Activated CD4-positive, CD25-positive, alpha-beta regulatory T cell (primary cell): ENCODE measurements at places on chromosomes 11 and 22.

- DNase-seq: no peak
Measured at GRCh38 chr22:29116397-29117123, 43.7 kb downstream of the KREMEN1 start.

DNA sequence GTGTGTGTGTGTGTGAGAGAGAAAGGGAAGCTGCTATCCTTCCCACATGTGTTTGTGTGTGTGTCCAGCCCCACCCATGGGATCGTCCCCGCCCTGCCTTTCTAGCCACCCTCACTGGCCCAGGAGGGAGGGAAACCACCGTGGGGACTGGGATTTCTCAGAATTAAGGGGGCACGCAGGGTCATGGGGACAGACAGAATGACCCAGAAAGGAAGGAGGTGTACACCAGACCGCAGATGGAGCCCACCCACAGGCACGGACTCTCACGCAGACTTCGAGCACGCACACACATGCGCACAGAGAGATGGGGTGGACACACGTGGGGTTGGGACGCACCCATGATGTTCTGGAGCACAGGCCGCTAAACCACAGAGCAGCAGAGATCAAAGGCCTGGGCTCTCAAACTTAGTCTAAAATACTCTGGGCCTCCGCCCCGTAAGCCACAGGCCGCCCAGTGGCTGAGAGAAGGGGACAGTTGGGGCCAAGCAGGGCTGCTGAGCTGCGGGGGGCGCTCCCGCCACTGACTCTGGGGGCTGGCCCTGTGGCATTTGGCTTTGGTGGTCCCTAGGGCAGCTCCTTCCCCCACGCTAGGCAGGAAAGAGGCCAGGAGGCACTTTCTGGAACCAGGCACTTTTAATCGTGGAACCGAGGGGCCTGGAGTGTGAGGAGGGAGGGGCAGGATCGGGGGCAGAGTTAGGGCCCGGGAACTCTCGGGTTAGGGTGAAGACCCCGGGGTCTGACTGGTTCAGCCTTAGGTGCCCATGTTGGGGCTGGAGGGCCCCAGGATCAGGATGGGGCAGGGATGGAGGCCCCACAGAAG lies 1.5 kb downstream of the IFITM5 start:
- DNase-seq: no peak

DNA sequence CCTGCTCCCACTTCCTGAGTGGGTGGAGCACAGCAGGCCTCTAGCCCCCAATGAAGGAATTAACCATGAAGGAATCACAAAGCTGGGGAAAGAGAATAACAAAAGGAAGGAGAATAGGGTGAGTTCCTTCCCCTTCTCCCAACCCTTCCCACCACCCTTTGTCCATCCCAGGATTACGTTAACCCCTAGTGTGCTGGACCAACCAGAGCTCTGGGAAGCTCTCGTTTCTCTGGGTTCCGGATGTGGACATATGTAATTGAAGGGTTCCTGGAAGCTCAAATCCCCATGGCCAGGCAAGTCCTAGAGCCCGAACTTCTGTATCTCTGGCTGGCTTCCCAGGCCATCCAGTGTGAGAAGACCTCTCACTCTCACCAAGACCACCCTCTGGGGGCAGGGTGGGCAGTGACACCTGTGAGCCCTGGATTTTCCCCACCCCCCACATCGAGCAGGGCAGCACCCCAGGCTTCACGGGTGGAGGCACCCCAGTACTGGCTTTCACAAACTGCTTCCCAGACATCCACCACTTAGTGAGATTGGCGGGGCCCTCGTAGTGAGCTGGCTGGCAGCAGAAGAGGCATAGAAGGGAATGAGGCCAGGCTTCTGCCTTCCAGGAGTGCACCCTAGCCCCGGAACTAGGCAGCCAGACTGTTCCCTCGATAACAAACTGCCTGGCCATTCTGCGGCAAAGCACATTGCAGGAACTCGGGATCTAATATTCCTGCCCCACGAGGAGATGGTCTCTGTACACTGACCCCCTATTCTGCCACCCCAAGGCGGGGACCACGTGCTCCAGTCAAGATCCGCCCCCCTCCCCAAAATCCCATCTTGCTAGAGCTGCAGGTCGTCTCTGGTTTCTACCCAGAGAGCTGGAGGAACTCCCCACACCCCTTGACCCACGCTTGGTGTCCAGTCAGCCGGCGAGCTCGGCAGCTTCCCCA lies 2.1 kb downstream of the NECTIN1 start:
- DNase-seq: no peak

DNA sequence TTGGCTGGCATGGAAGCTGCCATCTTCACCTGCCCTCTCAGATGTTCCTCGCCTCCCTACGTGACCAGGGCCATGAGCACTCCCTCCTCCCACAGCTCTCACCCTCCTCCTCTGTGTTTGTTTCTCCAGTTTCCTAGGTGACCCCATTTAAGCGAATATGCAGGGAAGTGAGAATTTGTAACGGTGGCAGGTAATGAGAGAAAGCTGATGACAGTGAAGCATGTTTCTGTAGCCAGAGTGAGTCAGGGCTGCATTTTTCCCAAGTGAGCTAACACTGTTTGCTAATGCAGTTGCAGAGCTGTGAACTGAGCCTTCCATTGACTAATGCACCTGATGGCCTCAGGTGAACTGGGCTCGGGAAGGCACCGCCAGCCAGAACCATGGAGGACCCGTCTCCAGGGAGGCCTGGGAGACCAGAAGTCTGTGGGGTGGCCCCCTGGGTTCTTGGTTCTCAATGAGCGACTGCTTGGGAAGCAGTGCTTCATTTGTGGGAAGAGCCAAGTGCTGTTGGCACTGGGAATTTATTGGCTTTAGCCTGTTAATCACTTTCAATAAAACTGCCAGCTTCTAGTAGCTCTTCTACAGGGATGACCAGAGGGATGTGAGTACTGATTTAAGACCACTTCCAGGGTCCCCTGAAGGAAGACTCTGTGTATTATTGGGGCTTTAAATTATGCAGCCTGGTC lies 64.5 kb downstream of the BARX2 start:
- DNase-seq: no peak

DNA sequence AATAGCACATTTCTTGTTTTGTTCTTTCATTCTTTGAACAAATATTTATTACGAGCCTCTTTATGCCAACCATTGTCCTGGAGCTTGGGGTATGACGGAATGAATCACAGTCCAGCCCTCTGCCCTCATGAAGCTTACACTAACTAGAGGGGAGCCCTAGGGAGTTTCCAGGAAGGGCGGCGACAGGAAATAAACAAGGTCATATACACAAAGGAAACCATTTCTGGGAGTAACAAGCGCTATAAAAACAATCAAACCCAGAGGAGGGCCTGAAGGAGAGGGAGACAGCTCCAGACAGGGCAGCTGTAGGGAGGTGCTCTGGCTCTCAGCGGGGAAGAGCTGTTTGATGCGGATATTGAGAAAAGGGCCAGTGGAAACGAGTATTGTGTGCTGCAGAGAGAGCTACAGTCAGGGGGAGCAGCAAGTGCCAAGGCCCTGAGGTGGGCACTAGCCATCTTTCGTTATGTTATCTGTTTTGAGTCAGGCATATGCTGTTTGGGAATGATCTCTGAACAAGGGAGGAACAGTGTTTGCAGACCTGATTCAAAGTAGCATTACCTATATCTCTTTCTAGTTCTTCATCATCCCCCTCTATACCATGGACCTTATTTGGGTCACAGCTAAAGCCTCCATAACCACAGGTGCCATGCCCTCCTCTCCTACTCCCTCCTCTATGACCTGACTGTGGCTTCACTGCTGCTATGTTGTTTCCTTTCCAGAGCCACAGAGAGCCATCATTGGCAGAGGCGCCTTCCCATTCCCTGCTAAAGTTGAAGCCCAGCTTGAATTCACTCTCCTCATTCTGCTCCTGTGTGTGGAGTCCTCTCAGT lies 15.3 kb upstream of the ZBTB16 start:
- no peak for DNase-seq

DNA sequence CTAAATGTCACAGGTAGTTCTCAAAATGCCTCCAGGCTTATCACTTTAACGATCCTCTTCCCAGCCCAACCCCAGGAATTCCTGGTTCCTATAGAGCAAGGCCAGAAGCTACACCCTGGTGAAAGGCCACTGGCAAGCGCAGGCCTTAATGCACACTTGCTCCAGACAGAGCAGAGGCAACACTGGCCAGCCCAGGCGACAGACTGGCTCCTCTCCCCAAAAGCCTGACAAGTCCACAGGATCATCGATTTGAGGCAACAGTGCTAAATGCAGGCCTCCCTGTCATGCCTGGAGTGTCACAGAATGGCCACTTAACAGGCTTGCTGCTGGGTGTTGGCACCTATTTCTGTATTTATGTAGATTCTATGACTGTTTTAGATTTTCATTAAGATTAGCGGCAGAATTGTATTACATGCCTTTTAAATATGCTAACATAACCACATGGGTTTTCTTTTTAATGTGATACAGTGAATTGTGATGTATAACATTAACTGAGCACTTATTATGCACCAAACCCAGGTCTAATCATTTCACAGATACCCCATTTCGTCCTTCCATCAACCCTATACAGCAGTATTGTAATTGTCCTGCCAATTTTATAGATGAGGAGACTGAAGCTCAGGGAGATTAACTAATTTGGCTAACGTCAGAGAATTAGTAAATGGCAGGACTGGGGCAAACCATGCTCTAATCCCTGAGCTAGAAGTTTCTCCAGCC lies 38.6 kb downstream of the PACSIN2 start:
- no peak for DNase-seq

- DNase-seq: no peak
Measured at GRCh38 chr22:29772170-29772641, 5.0 kb downstream of the UQCR10 start.

GRCh38 chr22:17922925-17923903 lies 101.1 kb downstream of the MICAL3 start:
- no peak for DNase-seq

- DNase-seq: no peak
Measured at GRCh38 chr11:109971184-109971523, 122.0 kb upstream of the ZC3H12C start.

- no peak for DNase-seq
Measured at GRCh38 chr11:64724863-64725532, 2.0 kb upstream of the NRXN2 start.

DNA sequence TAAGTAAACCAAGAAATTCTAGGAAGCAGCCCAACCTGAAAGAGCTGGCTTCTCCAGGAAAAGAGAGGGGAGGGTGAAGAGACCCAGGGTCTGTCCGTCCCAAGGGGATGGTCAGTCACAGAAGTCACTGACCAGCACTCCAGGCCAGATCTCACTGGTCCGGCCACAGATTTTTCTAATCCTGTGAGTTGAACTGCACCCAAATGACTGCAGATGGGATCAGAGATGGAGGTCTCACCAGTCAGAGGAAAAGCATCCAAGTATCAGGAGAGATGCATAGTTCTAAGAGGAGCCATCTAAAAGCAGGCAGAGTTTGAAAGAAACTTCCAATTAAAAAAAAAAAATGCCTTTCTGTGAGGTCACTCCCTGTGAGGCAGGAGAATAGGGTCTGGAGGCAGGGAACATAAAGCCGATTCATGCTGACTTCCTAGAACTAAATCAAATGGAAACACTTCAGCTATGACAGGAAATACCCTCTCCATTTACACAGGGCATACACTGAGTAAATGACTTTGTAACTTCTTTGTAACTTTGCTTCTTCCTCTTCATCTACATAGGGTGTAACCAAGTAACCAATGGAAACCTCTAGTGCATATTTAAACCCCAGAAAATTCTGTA lies 144.5 kb downstream of the CCDC34 start:
- no peak for DNase-seq

- no peak for DNase-seq
Measured at GRCh38 chr11:131095511-131096185, 179.4 kb upstream of the SNX19 start.

GRCh38 chr11:71114124-71114851 lies 138.1 kb downstream of the SHANK2 start:
- no peak for DNase-seq

GRCh38 chr22:37547251-37547741 lies 13.0 kb upstream of the CDC42EP1 start:
- DNase-seq: no peak

DNA sequence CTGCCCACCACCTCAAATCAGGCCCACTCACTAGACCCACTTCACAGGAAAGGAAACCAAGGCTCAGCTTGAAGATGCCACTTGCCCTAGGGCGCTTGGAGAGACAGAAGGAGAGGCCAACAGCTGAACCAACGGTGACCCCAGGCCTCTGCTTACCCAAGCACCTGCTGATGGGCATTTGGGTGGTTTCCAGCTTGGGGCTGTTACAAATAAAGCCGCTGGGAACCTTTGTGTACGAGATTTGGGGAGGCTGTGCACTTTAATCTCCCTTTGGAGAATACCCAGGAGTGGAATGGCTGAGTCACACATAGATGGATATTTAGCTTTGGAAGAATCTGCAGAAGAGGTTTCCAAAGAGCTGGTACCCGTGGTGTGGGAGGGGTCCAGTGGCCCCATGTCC lies 50.9 kb upstream of the LINC01488 start:
- no peak for DNase-seq

GRCh38 chr22:44304354-44304753 lies 8.4 kb downstream of the SHISAL1 start:
- DNase-seq: no peak

GRCh38 chr22:48724899-48725298 lies 1102.8 kb downstream of the BRD1 start:
- DNase-seq: no peak

- no peak for DNase-seq
Measured at GRCh38 chr11:35501776-35502175, 23.6 kb downstream of the PAMR1 start.

- DNase-seq: no peak
Measured at GRCh38 chr11:77107950-77108349, 5.3 kb downstream of the OMP start.

DNA sequence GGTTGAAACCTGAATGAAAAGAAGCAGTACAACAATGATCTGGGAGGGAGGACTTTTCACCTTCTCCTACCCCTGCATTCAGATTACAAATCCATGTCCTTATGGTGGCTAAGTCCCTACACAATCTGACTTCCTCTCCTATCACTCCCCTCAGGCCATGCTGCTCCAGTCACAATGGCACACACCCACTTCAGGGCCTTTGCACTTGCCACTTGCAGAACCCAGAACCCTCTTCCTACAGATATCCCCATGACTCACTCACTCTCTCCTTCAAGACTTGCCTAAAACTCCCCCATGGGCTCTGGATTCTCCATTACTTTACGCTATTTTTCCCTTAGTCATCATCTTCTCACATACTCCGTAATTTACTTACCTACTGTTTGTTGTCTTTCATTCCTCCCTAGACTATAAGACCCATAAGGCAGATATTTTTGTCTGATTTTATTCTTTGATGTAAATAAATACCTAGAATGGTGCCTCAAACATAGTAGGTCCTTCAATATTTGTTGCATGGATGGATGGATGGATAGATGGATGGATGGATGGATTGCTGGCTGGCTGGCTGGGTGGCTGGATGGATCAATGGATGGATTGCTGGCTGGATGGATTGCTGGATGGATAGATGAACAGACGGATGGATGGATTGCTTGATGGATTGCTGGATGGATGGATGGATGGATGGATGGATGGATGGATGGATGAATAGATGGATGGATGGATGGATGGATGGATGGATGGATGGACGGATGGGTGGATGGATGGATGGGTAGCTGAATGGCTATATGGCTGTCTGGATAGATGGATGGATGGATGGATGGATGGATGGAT lies 94.7 kb upstream of the NAV2 start:
- DNase-seq: no peak

GRCh38 chr11:11229647-11230046 lies 123.4 kb downstream of the CSNK2A3 start:
- no peak for DNase-seq

DNA sequence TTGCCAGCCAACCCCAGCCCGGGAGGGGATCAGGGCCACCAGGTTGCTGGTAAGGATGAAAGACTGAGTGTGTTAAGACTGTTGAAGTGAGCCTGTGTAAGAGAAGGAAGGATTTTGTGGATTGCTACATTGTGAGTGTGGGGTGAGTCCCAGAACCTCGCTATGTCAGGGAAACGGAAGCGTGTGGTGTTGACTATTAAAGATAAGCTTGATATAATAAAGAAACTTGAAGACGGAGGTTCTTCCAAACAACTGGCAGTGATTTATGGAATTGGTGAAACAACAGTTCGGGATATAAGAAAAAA lies 627 bp downstream of the JRKL start:
- DNase-seq: no peak
